ENCODE measurements at places on chromosomes 4 and X.
A peak's percentile ranks its signal among the peaks of the same experiment; 100 is the strongest.

GRCh38 chr4:74311696-74312313 is 3.5 kb downstream of the EPGN start:
- no peak for DNase-seq

DNA sequence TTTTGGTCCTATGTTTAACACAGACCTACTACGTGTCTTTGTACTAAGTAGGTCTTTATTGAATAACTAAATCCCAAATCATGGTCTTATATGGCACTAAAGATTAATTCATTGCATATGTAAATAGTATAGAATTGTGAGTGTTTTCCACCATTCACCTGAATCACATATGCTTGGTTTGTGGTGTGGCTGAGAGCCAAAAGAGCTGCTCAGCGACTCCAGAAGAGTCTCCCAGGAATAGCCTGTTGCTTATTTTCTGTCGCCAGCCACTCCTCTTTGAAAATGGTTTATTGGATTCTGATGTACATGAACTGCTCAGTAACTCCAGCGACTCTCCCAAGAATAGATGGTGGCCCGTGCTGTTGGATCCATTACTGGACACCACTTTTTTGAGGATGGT is 184.5 kb downstream of the CLCN4 start:
- DNase-seq: no peak

DNA sequence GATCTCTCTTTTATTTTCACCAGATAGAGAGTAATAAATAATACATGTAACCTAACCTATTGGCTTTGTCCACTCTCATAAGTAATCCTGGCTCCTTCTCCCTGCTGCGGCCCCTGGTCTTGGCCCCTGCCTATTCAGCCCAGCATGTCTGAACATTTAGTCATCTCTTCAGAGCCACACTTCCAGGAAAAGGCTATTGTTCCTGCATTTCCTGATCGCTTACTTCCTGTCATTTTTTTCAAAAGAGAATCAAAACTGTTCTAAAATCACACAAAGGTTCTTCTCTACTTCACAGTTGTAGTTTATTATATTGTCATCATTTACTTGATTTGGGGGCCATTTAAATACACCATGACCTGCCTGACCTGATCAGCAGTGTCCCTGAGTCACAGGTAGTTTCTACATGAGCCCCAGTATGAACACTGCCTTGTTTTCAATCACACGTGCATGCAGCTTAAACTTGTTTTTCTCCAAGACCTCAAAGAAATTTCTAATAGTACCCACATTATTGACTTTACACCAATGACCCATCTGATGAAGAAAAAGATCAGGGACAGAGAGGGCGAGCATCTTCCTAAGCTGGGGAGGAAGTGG is 47.4 kb upstream of the KDR start:
- no peak for DNase-seq

GRCh38 chr4:10687526-10687925 is 3.0 kb upstream of the CLNK start:
- no peak for DNase-seq

- DNase-seq: no peak
These were observed 325.2 kb downstream of the CAMK2D start for GRCh38 chr4:113436360-113436759.

DNA sequence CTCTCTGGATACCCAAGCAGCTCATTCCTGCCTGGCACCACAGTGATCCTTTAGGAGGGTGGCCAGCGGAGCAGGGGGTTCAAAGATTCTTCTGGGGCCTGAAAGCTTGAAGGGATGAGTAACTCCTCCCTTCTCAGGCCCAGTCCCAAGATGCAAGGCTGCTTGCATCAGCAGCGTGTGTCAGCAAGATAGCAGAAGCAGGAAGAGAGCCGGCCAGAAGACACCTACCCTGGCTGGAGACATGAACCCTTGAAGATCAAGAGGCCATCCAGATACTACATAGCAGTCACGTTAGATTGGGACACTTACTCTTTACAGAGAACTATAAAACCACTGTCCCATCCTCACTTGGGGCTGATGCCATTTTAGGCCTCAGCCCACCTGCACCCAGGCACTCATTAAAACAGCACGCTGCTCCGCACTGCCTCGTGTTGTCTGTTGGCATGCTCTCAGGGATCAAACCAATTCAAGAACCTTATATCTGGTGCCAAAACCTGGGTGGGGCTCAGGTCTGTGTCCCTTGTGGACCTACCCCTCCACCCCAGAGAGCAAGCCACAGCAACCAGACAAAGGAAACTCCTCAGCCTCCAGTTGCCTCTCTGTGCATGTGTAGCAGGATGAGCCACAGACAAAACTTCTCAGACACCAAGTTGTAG is 6.5 kb downstream of the UGT2B17 start:
- DNase-seq: no peak

DNA sequence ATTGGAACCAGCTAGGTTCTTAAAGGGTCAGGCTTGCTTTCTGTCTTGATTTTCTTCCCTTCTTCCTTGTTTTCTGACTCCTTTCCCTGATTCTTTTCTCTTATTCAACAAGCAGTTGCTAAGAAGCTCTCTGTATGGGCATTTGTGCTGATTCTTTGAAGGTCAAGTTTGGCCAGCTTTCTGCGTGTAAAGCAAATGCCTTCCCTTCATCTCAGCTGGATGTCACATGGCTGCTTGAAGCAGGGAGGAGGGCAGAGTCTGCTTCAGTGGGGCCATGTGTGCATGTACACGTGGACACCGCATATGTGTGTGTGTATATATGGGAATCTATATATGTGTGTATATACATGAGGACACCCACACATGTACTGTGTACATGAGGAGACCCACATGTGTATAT is 139.9 kb upstream of the ATP6AP2 start:
- no peak for DNase-seq

DNA sequence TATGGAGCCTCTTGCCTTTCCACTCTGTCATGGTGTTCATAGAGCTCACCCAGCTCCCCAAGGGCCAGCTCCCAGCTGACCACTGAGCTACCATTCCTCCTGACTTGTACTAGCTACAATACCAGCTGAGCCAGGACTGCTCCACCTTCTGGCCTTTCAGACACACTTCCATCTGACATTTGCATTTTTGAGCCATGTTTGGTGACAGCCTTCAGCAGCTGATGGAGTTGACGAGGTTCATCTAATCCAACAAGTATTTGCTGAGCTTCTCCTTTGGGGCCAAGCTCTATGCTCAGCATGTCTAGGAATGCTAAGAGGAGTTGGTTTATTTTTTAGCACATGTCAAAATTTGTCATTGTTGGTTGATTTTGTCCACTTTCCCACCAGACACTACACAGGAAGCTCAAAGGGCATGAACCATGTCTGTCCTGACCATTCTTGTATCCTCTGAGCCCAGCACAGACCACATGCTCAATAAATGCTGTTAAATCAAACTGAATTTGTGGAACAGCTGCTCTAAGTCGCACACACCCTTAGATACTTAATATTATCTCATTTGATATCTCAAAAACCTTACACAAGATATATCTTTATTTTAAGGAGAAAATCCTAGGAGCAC is 142.6 kb upstream of the PPARGC1A start:
- DNase-seq: peak; percentile 9

- DNase-seq: no peak
These were observed 836 bp upstream of the LNX1 start for GRCh38 chr4:53592122-53592521.

- no peak for DNase-seq
These were observed 90.2 kb downstream of the DIPK2B start for GRCh38 chrX:45110494-45110893.

DNA sequence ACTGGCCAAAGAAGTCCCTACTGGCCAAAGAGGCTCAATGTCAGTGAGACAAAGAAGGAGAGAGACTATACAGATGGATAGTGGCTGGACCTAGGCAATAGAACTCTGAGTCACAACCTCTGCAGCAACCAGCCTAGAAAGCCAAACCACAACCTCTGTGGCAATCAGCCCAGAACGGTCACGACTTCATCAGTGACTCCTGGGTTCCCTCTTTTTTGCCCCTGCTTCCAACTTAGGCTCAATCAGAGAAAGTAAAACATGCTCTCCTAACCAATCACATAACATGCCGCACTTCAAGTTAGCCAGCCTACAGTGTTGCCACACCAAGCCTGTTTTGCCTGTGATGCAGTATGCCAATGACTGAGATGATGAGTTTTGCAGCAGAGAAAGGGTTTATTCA is 203.4 kb downstream of the ANAPC10 start:
- no peak for DNase-seq

DNA sequence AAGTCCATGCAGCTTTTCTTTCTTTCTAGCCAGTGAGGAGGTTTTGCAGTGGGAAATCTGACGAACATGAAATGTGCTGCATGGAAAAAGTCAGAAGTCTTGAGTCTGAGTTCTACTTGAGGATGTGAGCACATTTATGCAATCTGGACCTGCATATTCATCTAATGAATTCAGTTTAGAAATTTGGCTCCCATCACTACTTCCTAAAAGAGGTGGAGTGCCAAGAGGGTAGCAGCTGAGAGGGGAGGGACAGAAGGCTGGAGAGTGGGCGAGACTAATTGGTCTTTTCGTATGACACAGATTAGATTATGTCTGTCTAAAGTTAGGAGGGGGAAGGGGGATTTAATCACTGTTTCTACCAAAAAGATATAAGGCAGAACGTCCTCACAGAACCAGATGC is 535.9 kb downstream of the IQCM start:
- DNase-seq: no peak

DNA sequence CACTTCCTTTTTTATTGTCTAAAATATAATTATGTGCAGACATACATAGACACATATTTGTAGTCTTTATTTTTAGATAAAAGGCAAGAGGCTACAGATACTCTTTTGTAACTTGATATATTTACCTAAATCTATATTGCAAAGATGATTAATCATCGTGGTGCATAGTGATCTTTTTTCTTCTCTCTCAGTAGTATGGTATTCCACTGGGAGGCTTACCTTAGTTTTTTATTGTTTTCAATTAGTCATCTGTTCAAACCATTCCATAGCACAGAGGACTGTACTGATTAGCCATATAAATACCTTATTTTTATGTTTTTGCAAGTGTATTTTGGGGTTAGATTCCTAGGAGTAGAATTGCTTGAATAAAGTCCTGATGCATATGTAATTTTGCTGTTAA is 619.7 kb downstream of the GRXCR1 start:
- no peak for DNase-seq

GRCh38 chr4:1465173-1466033 is 59.2 kb upstream of the NKX1-1 start:
- DNase-seq: no peak

DNA sequence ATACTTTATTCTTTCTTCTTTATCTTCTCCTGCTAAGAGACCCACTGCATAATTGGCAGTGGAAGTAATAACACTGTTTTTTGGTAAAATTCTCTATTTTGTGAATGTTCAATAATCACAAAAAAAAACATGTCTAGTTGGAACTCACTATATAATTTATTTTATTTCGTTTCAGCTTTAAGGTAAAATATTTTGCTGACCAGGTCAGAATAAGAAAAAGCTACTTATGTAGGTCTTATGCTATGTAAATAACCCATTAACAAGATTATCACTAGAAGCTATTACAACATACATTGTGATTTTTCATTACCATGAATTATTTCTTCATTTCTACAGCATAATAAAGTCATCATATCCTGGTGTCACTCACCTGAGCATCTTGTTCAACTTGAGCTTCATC is 19.3 kb downstream of the ANXA5 start:
- no peak for DNase-seq

- no peak for DNase-seq
These were observed 110.0 kb upstream of the NKX1-1 start for GRCh38 chr4:1516261-1516660.

Measured in germinal center (tissue), 1 donor.